ENCODE measurements at places on chromosomes 2 and 18.

DNA sequence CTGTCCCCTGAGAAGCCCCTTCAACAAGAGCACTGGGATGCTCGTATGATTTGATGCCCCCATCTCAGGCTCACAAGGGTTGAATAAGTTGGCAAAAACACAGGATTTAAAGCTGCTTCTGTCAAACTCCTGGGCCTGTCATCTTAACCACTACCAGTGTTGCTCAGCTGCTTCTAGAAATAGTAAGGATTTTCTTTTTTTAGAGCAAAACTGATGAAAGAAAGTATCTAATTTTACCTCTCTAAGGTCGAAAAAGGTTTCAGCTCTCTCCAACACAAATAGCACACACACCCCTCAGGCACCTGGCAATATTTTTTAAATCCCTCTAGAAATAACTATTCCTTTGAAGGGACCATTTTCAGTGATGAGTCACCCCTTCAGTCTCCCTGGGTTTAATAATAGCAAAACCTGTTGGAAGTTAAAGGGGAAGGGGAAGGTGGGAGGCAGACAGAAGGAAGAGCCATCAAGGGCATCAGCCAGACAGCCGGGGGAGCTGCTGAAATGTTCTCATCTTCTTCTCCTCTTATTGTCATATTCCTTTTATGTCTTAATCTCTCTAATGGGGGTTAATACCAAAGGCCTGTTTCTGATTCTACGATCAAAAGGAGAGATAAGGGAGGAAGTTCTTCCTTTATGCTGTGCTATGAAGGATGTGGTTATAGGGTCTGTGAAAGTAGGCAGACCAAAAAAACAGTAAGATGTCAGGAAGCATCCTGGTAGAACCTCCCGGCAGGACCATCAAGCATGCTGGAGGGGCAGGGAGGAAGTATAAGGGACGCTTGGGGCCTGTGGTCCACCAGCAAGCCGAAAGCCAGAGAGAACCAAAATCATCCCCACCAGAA, 31.9 kb upstream of the SLC35G4 start:
- no peak for DNase-seq

- DNase-seq, result peak; percentile 84
Observed at GRCh38 chr18:48922801-48923730, 27.7 kb downstream of the SMAD7 start.

DNA sequence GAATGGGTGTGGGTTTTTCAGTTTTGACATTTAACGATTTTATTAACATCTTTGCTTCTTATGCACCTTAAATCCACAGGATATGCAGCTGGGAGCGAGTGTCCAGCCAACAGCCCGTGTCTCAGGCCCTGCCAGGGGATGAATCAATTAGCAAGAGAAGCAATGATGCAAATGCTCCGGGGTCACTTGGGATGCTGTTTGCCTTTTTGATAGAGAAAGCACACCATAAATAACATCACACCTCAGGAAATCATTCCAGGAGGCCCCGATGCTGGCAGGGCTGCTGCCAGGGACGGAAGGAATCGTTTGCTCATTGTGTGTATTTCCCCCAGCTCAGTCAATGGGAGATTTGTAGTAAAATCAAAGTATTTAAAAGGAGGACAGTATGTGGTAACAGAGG, 394.0 kb upstream of the HNRNPA3 start:
- peak; percentile 53 for DNase-seq

DNA sequence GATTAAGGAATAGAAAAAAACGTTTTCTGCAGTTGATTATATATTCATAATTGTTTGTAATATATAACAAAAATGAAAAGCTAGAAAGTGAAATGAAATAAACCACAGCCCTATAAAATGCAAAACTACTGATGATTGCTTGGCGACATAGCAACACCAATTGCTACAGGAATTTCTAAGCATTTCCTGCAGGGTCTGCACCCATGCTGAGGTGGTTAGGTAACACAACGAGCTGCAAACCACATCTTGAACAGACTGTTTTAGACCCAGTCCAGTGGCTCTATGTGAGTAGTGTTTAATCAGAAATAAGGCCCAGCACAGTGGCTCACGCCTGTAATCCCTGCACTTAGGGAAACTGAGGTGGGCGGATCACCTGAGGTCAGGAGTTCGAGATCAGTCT, 17.2 kb upstream of the UGT1A9 start:
- no peak for DNase-seq

- no peak for DNase-seq
Observed at GRCh38 chr2:99725820-99726219, 236.0 kb upstream of the REV1 start.

GRCh38 chr2:146994246-146994645, 850.6 kb upstream of the ACVR2A start:
- DNase-seq, result no peak

GRCh38 chr2:102342888-102343287, 12.7 kb upstream of the IL18R1 start:
- no peak for DNase-seq

- DNase-seq, result peak; percentile 74
Observed at GRCh38 chr2:74528600-74529356, 728 bp downstream of the AUP1 start.

DNA sequence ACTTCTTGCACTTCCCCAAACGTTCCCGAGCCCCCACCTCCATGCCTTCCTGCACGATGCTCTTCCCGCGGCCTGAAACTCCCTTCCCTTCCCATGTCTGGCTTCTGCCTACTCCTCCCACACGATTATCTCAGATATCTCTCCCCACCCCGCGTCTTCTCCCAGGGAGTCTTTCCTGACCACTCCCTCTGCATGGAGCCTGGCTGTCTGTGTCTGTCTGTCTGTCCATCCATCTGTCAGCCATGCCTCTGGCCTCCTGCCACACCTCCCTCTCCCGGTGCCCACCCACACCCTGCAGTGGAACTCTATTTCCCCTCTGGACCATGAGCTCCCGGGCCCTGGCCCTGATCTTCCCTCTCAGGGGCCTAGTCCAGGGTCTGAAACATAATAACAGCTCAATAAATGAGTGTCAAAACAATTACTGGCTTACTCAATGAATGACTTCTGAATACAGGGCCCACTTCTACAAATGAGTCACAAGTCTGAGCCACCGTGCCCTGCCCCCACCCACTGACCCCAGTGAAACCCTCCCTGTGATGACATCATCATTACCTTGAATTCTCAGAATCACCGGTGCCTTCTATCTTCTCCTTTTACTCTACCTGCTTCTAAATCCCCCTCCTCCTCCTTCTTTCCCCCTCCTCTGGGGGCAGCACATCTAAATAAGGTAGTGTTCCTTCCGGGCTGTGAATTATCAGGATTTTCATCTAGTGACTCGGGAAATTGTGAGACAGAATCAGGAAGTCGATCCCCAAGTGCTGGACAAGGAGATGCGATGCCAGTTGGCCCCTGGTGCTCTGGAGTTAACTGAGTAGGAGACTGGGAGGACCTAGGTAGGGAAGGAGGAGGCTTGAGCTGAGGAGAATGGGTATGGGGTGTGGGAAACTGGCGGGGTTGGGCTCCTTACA, 46.1 kb upstream of the PLB1 start:
- no peak for DNase-seq

- DNase-seq, result no peak
Observed at GRCh38 chr2:231093933-231094332, 30.9 kb downstream of the HTR2B start.

GRCh38 chr18:28855524-28855923, 678.6 kb upstream of the CDH2 start:
- no peak for DNase-seq

All from kidney (tissue), 22 donors.